Activated naive CD8-positive, alpha-beta T cell treated with anti-CD3 and anti-CD28 coated beads for 36 hours (primary cell): ENCODE measurements at places on chromosomes 6 and 20. TPM values are rescaled to one million over a fixed set of nuclear protein-coding genes. Genes with fewer than 3 reads are reported as not detected.

DNA sequence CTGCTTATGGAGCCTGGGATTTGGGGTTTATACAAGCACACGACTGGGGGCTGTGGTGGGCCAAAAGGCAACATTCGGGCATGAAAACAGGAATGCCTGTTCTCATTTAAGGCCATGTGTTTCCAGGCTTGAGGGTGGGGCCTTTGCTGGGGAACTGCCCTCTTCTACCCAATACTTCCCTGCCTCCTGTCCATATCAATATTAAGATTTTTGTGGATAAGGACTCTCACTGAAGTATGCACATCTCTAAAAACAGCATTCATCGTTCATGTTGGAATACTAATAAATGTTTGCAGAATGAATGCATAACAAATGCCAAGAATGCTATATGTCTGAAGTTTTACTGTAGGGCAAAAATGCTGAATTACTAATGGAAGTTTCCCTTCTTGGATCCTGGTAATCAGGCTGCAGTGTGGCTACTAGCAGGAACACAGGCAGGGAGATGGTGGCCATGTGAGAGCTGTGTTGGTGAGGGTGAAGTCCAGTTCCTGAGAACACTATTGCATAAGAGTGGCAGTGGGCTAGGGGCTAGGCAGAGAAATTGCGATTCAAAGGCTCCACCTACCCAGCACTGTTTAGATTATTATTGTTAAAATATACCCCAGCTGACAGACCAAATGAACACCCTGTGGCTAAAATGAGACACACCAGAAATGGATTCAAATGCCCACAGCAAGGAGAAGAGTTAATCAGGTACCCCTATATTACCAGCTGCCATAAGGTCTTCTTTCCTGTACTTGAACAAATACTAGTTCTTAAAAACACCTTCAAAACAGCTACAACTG, 644.3 kb downstream of the EPM2A start:
- H3K4me3 ChIP-seq: no peak overlapping the region
- H3K27ac ChIP-seq: no peak overlapping the region
- peaks cover 10% of the 10 kb centered on the region for H3K27me3 ChIP-seq
- H3K4me1 ChIP-seq: no peaks in the 10 kb centered on the region
- no peaks in the 10 kb centered on the region for H3K36me3 ChIP-seq
- DNase-seq: no peak

GRCh38 chr20:58692579-58693225, at the start of gene NPEPL1:
NPEPL1 (plus strand) TSS chr20:58692800; CDS start chr20:58692901, 101 bp downstream.
- peaks cover 9% of the 10 kb centered on the region for H3K4me1 ChIP-seq
- peak within 1 kb of the TSS; percentile 72 for H3K4me3 ChIP-seq
- H3K36me3 ChIP-seq: no peaks in the 10 kb centered on the region
- no peaks in the 10 kb centered on the region for H3K27me3 ChIP-seq
- H3K27ac ChIP-seq: peak within 1 kb of the TSS; percentile 69

- H3K4me1 ChIP-seq: no peaks in the 10 kb centered on the region
- DNase-seq: peak; percentile 6
- H3K4me3 ChIP-seq: no peak within 1 kb of the TSS
- H3K27ac ChIP-seq: no peak within 1 kb of the TSS
Measured at GRCh38 chr6:86937219-86938079, at the start of gene HTR1E. HTR1E (plus strand) TSS chr6:86937528; CDS start chr6:87015335, 77,807 bp downstream.

GRCh38 chr6:48423640-48424365, 312.8 kb upstream of the PTCHD4 start:
- no peaks in the 10 kb centered on the region for H3K4me1 ChIP-seq
- no peak for DNase-seq
- H3K36me3 ChIP-seq: no peaks in the 10 kb centered on the region
- no peak overlapping the region for H3K4me3 ChIP-seq
- no peak overlapping the region for H3K27ac ChIP-seq
- no peaks in the 10 kb centered on the region for H3K27me3 ChIP-seq

GRCh38 chr6:10414756-10415616, at the start of gene TFAP2A:
TFAP2A (minus strand) TSS chr6:10415074; CDS start chr6:10414991, 83 bp downstream.
- peaks cover 21% of the 10 kb centered on the region for H3K36me3 ChIP-seq
- H3K4me3 ChIP-seq: peak within 1 kb of the TSS; percentile 56

DNA sequence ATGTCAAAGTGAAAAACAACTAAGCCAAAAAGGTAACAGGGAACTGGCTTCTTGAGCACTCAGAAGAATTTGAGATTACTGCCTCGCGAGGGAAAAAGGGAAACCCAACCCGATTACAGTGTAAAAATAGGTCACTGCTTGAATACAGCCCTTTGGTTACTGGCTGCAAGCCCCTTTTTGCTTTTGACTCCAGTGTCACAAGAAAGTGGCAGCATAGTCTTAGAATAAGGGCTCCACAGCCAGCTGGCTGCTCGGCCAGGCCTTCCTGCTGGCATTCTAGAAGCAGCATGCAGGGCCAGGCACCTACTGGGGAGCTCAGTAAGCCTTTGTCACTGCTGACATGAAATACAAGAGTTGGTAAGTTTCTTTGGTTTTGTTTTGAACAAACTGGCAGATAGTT, 83.0 kb downstream of the ZHX3 start:
- no peak overlapping the region for H3K4me3 ChIP-seq
- H3K36me3 ChIP-seq: peaks cover 4% of the 10 kb centered on the region
- H3K27ac ChIP-seq: no peak overlapping the region

The ZNF334 gene
- 5.1 TPM for total RNA-seq

The AK9 gene
- total RNA-seq: 3.1 TPM
